Aorta (tissue), 5 donors: ENCODE measurements at places on chromosomes 5 and 9. TPM values are rescaled to one million over a fixed set of nuclear protein-coding genes. Genes with fewer than 3 reads are reported as not detected.

The LIFR gene
- polyA plus RNA-seq: 11.8 TPM

The GRXCR2 gene
- not detected for polyA plus RNA-seq

The CTNND2 gene
- polyA plus RNA-seq: 1.0 TPM

The EPB41L4A gene
- 6.1 TPM for polyA plus RNA-seq

The PPP2R2B gene
- 2.0 TPM for polyA plus RNA-seq

The SLC2A6 gene
- polyA plus RNA-seq: 1.5 TPM

The RNF180 gene
- 10.2 TPM for polyA plus RNA-seq

The NUTM2F gene
- polyA plus RNA-seq: not detected

The CER1 gene
- polyA plus RNA-seq: not detected
